ENCODE measurements at places on chromosomes 12 and 14.
A peak's percentile ranks its signal among the peaks of the same experiment; 100 is the strongest.

DNA sequence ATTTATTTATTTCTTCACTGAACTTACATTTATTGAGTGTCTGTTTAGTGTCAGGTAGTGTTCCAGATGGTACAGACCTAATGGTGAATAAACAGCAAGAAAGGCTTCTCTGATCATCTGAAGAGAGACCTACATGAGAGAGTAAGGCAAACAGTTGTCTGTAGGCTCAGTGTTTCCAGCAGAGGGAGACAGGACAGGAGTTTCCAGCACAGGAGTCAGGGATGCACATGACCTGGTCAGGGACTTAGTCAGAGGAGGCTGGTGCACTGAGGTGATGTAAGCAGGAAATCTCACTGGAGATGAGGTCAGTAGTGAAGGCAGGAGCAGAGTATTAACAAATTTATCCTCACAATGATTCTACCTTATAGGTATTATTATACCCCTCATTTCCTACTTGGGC lies 233.2 kb downstream of the MDGA2 start:
- DNase-seq: peak; percentile 74

GRCh38 chr12:56162468-56163290 lies 4.5 kb downstream of the MYL6 start:
- DNase-seq: no peak

- DNase-seq: no peak
Observed at GRCh38 chr14:89330236-89331002, 86.6 kb downstream of the FOXN3 start.

DNA sequence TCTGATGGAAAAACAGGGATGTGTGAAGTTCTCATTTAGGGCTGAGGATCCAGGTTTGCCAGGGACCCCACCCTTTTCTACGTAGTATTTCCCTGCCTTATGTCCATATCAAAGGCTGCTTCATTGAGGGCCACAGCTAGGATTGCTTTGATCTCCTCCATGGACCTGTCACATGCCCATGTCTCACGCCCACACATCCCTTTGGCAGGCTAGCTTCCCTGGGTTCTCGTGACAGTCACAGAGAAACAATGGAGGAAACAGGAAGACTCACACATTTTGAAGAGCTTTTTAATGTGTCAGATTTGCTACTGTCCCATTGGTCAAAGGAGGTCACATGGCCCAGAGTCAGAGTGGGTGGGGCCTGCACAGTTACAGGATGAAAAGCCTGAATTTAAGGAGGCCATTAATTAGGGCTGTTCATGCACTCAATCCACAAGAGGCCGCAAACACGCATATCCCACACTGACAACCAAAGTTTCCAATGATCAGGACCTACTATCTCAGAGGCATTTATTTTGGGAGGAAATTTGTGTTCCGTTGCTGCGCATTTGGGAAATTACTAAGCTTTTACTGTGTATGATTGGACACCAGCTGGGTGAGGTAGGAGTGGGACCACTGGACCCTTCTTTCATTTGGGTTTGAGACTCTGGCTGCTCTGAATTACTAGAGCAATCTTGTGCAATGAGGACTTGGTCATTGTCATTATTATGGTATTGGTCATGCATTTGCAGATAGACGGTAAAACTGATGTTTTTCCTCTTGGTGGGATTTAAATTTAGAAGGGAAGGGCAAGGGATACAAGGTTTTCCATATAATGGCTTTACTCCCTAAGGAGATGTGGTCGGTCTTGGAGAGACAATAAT lies 266.2 kb downstream of the KTN1 start:
- DNase-seq: no peak

DNA sequence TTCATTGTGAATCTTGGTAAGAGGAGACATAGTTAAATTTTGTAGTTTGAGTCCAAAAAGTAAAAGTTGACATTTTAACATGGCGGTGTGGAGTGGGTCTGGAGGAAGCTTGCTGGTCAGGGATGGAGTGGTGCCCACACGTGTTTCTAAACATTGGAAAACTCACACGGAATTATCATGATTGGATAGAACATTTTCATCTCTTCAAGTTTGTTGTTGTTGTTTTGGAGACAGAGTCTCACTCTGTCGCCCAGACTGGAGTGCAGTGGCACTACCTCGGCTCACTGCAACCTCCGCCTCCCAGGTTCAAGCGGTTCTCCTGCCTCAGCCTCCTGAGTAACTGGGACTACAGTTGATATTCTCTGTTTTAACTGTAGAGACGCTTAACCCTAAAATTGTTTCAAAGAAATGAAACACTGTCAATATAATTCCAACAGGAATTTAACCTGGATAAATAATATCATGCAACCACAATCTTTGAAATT lies 502 bp upstream of the MBIP start:
- no peak for DNase-seq

- no peak for DNase-seq
Observed at GRCh38 chr12:114895081-114895480, 211.1 kb upstream of the TBX3 start.

DNA sequence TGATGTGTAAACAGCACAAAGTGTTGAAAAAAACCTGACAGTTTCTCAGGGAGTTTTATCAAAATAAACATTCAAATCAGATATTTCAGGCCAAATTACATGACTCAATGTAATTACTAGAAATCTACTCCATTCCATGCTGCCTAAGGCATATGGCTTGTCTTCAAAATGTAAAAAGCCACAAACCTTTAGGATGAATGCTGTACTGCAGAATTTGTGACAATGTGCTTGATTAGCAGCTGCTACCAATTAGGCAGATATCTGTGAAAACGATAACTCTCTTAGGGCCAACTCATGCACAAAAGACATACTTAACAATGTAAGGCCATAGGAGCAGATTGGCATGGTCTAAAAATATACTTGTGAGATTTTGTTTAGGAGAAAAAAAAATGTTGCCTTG lies 267.0 kb downstream of the DACT1 start:
- no peak for DNase-seq

- DNase-seq: no peak
Observed at GRCh38 chr12:92794814-92795213, 92.0 kb downstream of the PLEKHG7 start.

DNA sequence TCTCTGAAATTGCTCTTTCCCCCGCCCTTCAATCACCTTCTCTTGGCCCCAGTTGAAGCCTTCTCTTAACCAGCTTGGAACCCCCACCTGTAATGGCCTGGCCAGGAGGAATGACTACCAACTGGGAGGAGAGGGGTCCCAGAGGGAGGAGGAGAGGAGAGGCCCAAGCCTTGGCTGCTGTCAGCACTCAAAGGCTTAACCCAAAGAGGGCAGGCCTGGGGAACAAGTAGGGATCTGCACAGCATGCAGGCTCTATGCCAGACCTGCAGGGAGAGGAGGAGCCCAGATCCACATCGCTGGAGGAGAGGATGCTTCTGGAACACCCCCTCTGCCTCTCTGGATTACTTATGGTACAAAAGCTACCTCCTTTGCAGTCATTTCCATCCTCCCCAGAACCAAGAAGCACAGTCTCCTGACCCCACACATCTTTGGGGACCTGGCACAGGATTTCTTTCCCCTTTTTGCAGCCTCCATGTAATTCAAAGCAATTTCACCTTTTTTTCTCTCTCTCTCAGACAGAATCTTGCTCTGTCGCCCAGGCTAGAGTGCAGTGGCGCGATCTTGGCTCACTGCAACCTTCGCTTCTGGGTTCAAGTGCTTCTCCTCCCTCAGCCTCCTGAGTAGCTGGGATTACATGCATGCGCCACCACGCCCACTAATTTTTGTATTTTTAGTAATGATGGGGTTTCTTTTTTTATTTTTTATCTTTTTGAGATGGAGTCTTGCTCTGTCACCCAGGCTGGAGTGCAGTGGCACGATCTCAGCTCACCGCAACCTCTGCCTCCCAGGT lies 6.2 kb downstream of the RARG start:
- no peak for DNase-seq

GRCh38 chr12:18689771-18690170 lies 48.0 kb downstream of the PLCZ1 start:
- peak; percentile 35 for DNase-seq

- no peak for DNase-seq
Observed at GRCh38 chr12:2347137-2347843, 294.5 kb downstream of the CACNA1C start.

DNA sequence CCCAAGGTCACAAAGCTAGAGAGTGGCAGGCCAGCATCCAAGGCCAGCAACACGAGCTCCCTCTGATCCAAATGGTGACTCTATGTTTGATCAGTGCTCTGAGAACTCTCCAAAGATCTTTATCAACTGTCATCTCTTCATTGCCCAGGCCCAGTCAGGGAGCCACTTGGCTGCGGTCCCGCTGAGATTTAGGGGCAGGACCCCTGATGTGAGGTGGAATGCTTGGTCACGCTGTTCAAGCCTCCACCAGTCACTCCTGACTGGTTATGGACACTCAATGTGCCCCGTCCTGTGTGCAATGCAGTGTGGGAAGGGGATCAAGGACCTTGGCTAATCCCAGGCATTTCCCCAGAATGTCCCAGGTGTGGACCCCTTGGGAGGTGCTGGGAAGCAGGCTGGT lies 19.8 kb upstream of the TCL1B start:
- DNase-seq: no peak

DNA sequence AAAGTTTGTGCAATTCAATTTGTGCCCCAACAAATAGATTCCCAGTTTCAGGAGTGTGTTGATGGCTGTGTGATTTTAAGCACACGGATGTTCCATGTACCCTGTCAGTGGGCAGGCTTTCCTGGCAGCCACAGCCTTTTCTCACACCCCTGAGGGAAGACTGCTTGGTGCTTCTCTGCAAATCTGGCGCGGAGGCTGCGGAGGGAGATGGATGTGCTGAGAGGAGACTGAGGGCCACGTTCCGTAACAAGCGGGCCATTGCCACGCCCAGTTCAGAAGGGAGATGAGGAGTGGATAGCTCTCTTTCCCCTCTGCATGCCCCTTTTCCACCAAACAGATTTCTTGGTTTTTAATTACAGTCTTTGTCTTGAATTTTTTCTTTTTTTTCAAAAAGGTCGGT lies 89.1 kb downstream of the BEGAIN start:
- DNase-seq: no peak

DNA sequence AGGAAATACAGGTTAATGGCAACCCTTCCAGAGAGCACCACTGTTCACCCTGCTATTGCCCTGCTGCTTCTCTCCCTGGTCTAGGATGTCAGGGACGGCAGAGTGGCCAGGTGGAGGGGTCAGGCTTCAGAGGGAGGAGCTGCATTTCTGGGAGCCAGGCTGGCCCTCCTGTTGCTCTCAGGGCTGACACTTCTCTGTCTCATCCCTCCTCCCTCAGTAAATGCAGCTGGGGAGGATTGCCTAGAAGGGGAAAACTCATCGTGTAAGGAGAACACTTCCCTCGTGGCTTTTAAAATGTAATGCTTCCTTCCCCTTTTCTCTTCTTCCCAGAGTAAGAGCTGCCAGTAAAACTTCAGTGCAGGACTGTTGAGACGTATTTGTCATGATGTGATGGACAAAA lies 20.8 kb downstream of the SUSD6 start:
- DNase-seq: no peak

- no peak for DNase-seq
Observed at GRCh38 chr14:104281768-104282301, 143.4 kb downstream of the KIF26A start.

DNA sequence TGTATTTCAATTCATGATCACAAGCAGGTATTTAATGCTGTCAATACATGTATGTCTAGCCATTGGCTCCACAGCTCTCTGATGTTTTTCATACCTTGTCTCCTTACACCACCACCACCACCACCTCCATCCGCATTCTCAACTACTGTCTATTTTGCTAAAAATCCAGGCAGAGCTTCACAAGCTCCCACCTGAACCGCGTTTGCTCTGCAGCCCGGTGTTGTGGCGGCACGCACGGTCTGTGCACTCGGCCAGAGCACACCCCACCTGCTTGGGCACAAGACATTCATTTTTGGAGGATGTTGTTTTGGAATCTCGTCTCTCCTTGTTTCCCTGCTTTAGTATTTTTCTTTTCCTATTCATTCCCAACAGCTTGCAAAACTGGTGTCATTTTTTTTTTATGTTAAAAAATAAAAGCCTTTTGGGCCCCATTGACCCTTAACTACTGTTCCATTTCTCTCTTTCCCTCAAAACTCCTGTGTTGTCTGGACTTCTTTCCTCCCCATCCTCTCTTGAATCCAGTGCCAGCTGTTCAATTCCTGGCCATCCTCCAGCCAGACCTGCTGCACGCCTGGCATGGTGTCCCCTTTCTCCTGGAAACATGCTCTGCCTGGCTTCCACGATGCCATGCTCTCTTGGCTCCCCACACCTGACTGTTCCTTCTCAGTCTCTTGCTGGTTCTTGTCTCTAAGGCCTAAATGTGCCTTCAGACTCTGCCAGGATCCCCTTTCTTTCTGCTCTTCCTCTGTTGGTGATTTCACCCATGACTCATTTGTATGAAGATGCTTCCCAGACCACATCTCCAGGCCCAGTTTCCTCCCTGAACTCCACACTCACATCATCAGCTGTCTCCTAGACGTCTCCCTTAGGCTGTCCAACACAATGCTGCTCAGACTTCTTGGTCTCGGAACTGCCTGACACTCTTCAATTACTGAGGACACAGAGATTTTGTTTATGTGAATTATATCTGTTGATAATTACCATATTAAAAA lies 37.9 kb downstream of the PIWIL1 start:
- DNase-seq: no peak

GRCh38 chr12:12157424-12157823 lies 86.7 kb downstream of the BCL2L14 start:
- DNase-seq: no peak

DNA sequence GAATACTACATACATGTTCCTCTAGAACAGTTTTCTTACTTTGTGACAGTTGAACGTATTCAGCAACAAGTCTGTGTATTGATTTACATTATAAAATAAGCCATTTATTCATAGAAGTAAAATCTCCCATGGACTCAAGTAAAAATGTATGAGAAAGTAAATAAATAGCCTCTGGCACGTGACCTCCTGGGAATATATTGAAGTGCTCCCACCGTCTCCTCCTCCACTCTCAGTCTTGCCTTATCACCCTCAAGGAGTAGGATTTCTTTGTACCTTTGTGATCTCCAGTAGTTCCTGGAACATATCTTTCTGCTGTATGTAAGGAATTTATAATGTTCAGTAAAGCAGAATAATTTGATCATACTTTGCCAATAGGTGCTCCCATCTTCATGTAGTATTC lies 90.9 kb downstream of the DIP2B start:
- DNase-seq: no peak

DNA sequence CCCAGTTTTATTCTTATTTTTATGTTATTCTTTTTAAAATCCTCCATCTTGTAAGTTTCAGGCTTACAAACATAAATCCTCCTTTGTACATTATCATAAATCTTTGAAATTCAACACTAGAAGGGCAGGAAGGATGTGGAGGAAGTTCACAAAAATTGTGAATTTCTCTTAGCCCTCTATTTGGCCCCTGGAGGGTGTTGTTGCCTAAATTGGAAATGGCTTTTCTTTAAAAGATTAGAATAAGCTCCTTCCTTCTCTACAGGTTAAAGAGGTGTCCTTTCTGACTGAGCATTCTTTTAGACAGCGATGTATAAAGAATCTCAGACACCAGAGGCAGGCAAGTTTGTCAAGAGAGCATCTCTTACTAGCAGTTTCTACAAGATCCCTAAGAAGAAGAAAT lies 391.7 kb upstream of the OR4E1 start:
- no peak for DNase-seq

Measured in RCC 7860 (cell line).